ENCODE measurements at places on chromosomes 16 and 17.

- no peaks in the 10 kb centered on the region for H3K27me3 ChIP-seq
- H3K27ac ChIP-seq = no peak overlapping the region
- DNase-seq = no peak
- no peak overlapping the region for H3K4me3 ChIP-seq
- no peaks in the 10 kb centered on the region for H3K4me1 ChIP-seq
- H3K36me3 ChIP-seq = no peaks in the 10 kb centered on the region
These were observed 160.1 kb downstream of the MAP2K4 start for GRCh38 chr17:12180644-12181261.

DNA sequence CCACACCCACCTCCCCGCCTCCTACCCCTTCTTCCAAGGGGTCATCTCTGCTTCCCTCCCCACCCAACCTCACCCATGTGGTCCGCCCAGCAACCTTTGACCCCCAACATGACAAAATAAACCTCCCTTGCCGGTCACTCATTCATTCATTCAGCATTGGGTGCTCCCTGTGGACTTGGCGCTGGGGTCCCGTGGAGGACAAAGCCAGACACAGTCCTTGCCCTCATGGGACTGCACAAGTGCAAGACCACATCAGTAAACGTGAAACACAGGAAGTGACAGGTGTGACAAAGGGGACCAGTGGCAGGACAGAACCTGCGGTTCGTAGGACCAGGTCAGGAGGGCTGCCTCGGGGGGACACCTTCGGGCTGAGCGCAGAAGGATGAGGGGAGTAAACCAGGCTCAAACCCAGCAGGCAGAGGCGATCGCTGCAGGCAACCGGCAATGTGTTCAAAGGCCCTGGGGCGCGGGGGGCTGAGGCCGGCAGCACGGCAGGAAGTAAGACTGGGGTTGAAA lies 185.4 kb downstream of the SEC14L1 start:
- no peaks in the 10 kb centered on the region for H3K27me3 ChIP-seq
- H3K4me1 ChIP-seq = peaks cover 41% of the 10 kb centered on the region
- peak overlapping the region; percentile 92 for H3K27ac ChIP-seq
- no peaks in the 10 kb centered on the region for H3K36me3 ChIP-seq
- DNase-seq = no peak

DNA sequence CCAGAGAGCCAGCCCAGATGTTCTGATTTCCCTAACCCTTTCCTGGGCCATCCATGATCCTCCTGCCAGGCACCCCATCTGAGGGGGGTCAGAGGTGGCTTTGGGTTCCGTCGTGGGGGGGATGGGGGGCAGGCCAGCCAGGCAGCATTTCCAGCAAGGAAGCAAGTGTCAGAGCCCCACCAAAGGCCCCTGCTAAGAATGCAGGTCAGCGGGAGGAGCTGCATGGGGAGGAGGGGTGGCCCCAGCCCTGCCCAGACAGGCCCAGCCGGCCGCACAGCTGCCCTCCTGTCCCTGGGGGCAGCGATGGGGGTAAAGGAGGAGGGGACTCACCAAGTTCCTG lies 2.3 kb upstream of the SCRN2 start:
- H3K27me3 ChIP-seq = no peaks in the 10 kb centered on the region
- peaks cover 10% of the 10 kb centered on the region for H3K4me1 ChIP-seq
- H3K27ac ChIP-seq = no peak overlapping the region
- DNase-seq = no peak

DNA sequence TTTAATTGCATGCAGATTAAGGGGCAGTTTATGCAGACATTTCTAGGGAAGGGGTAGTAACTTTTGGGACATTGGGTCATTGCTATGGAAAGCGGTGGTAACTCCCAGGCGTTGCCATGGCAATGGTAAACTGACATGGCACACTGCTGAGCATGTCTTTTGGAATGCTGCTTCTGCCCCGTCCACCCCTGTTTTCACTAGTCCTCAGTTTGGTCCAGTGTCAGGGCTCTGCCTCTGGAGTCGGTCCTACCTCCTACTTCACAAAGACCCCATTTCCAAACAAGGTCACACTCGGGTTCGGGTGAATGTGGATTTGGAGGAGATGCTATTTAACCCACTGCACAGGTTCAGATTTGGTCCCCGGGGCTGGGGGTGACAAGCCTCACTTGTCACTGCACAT lies 2.9 kb downstream of the IL34 start:
- DNase-seq = no peak
- no peaks in the 10 kb centered on the region for H3K27me3 ChIP-seq
- H3K4me3 ChIP-seq = no peak overlapping the region
- peaks cover 16% of the 10 kb centered on the region for H3K36me3 ChIP-seq
- no peak overlapping the region for H3K27ac ChIP-seq

GRCh38 chr16:48136547-48137360 lies 19.0 kb downstream of the ABCC12 start:
- no peak for DNase-seq
- H3K27me3 ChIP-seq = peaks cover 5% of the 10 kb centered on the region
- no peak overlapping the region for H3K27ac ChIP-seq
- no peaks in the 10 kb centered on the region for H3K4me1 ChIP-seq
- no peak overlapping the region for H3K4me3 ChIP-seq

GRCh38 chr17:1473170-1473569 lies 17.1 kb upstream of the CRK start:
- H3K36me3 ChIP-seq = peaks cover 87% of the 10 kb centered on the region
- DNase-seq = no peak
- no peaks in the 10 kb centered on the region for H3K27me3 ChIP-seq
- H3K4me1 ChIP-seq = peaks cover 32% of the 10 kb centered on the region
- no peak overlapping the region for H3K4me3 ChIP-seq
- no peak overlapping the region for H3K27ac ChIP-seq

DNA sequence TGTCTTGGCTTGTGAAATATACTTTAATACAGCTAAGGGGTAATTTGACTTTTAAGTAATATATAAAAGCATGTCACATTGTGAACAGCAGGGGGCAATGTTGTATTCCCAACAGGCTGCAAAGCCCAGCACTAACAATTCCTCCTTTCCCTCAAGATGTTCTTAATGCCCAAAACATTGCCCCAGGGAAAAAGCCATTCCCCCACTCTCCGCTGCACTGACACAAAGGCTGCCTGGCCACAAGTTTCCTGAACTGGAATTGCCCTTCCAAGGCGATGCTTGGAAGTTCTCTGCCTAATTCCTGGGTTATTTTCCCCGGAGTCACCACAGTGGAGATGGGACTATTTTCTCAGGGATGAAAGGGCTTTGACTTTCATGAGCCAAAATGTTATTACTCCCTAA lies 27.2 kb downstream of the CLEC16A start:
- no peak overlapping the region for H3K4me3 ChIP-seq
- DNase-seq = peak; percentile 72
- H3K4me1 ChIP-seq = peaks cover 16% of the 10 kb centered on the region
- peak overlapping the region; percentile 49 for H3K27ac ChIP-seq
- H3K27me3 ChIP-seq = no peaks in the 10 kb centered on the region

DNA sequence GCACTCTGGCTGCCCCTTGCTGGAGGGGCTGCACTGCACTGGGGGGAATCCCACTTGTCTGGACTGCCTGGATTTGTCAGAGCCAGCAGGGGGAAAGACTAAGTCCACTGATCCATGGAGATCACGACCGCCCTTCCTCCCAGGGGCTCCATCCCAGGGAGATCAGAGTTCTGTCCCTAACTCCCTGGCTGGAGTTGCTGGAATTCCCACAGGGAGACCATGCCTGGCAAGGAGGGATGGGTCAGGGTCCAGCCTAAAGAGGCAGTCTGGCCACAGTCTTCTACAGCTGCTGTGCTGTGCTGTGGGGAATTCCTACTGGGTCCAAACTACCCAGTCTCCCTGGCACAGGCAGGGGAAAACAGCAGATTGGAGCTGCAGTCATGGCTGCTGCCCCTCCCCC lies 311.9 kb downstream of the ZFHX3 start:
- H3K27ac ChIP-seq = no peak overlapping the region
- no peak overlapping the region for H3K4me3 ChIP-seq
- H3K4me1 ChIP-seq = peaks cover 8% of the 10 kb centered on the region
- DNase-seq = no peak
- no peaks in the 10 kb centered on the region for H3K36me3 ChIP-seq

DNA sequence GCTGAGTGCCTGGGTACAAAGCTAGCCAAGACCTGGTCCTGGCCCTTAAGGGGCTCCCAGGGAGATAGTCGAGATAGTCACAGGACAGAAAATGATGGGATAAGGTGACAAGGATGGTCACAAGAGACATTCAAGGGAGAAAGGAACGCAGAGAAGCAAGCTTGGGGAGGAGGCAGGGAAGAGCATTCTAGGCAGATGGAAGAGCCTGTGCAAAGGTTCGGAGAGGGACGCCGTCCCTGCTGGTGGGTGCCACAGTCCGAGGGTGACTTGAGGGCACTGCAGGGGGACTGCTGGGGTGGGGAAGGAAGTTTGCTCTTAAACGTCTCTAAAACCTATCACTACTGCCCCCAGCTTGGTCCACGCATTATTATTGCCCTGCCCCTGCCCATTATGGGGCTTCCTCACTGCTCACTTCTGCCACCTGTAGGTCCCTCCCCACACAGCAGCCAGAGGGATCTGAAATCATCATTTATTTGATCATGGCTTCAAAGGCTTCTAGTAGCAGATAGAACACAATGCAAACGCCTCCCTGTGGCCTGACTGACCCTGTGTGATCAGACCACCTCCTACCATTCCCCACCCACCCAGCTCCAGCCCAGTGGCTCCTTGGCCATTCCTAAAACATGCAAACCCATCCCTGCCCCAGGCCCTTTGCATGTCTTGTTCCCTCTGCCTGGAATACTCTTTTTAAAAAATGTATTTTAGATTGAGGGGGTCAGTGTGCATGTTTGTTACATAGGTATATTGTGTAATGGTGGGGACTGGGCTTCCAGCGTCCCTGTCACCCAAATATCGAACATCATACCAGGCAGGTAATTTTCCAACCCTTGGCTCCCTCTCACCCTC lies 60.3 kb downstream of the RMI2 start:
- H3K27me3 ChIP-seq = no peaks in the 10 kb centered on the region
- H3K4me1 ChIP-seq = peaks cover 2% of the 10 kb centered on the region
- no peak overlapping the region for H3K4me3 ChIP-seq
- no peak for DNase-seq
- no peak overlapping the region for H3K27ac ChIP-seq
